Dermis microvascular lymphatic vessel endothelial cell (primary cell): ENCODE measurements at places on chromosomes 5 and 9.

GRCh38 chr5:111585946-111586345 lies 73.6 kb upstream of the STARD4 start:
- no peak for DNase-seq

DNA sequence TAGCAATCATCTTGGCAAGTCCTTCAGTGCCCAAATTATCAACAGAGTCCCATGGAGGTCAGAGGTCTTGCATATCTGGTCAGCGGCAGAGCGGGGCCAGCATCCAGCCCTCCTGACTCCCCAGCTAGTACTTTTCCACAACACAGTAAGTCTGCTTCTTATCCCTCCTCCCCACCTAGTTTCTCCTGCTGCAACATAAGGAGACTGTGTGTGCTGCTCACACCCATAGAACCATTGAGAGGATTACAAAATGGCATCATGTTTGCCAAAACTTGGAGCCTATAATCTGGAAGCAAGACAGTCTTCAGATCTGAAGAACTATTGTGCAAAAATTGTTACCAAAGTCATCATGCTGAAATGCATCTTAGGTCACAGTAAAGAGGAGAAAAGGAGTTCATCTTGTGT lies 125.8 kb upstream of the ZNF366 start:
- no peak for DNase-seq

- DNase-seq = no peak
Measured at GRCh38 chr9:128943832-128944620, 3.4 kb downstream of the DOLK start.

- DNase-seq = no peak
Measured at GRCh38 chr5:29230591-29230990, 1962.9 kb upstream of the CDH6 start.

DNA sequence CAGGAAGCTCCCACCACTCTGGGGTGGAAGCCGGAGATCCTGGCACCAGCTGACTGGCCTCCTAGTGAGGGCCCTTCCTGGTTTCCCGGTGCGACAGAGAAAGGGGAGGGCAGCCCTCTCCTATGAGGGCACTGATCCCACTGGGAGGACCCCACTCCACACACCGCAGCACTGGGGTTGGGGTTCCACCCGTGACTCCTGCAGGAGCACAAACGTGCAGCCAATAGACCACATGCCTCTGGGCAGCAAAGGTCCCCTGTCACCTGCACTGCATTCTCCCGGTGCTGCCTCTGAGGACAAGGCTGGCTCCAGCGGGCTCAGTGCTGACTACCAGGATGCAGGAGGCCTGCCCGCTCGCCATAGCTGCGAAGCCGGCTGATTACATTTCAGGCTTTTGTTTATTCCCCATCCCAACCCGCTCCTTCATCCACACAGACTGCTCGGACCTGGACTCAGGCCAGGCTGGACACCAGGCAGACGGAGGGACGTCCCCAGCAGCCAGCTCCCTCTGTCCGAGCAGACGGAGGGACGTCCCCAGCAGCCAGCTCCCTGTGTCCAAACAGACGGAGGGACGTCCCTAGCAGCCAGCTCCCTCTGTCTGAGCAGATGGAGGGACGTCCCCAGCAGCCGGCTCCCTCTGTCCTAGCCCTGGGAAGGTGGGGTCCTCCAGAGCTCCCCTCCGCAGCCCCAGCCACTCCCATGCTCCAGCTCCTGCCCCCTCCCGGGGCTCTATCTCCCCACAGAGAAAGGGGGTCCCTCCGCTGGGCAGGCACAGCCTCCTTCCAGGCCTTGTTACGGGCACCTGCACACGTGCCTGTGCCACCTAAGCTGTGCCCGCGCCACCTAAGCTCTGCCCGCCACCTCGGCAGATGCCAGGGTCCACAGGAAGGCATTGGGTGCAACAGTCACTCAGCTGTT lies 8.8 kb upstream of the CEP72 start:
- DNase-seq = no peak

DNA sequence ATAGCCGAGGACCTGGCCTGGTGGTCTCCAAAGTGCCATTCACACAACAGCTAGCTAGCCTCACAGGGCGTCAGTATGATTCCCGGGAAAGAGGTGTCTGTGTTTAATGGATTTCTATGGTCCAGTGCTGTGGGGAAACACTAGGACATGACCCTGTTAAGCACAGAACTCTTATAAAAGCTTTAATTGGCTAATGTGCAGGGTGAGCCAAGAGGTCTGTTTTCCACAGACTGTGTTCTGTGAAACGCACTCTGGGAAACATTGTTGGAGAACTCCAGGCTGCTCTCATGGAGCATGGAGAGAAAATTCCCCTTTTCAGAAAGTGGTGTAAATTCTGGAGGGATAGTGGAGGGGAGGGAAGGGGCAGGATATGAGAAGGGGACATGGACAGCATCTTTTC lies 331.4 kb downstream of the FBXL7 start:
- DNase-seq = no peak

- DNase-seq = no peak
Measured at GRCh38 chr9:117122102-117122501, 292.8 kb downstream of the ASTN2 start.

DNA sequence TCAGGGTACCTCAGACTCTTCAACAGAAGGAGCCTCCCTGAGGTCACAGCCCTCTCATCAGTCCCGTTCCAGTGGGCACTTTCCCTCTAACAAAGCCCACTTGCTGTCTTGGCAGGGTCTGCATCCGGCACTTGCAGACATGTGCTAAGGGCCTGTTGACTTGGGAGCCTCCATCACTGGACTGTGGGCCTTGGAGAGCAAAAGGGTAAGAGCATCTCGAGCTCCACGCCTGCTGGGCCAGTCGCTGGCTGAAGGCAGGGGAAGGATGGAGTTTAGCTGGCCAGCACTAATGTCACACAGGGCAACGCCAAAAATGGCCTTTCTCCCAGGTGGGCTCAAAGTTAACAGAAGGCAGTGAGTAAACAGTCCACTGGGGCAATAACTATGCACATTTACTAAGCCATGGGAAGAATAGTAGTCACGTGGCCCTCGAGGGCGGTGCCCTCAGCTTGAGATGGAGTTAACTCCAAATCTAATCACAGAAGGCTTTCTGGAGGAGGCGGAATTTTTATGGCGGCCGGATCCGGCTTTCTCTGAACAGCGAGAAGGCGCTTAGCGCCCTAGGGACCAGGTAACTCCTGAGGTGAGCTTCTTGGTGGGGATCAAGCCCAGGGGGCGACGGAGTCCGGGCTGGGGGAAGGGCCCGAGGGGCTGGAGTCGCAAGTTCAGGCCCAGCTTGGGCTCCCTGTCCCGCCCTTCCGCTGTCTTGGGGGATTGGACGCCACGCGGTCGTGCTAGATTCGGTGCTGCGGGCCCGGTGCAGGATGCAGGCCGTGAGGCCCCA lies 2.0 kb upstream of the NSD1 start:
- no peak for DNase-seq

DNA sequence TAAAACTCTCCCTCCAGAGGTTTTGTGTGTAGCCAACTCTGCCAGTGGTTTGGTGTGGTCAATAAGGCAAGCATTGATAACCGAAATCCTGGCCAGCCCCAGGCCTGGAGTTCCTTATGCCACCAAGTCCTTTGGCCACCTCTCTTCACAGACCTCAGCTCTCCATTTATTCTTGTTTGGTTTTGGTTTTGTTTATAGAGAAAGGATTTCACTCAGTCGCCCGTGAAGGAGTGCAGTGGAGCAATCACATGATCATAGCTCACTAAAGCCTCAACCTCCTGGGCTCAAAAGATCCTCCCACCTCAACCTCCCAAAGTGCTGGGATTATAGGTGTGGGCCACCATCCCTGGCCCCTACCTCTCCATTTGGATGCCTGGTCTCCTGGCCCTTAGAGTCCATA lies 55.4 kb upstream of the PPARGC1B start:
- DNase-seq = no peak

GRCh38 chr5:176979669-176980068 lies 26.9 kb downstream of the UIMC1 start:
- no peak for DNase-seq

GRCh38 chr5:114311968-114312367 lies 49.9 kb upstream of the KCNN2 start:
- no peak for DNase-seq

- DNase-seq = no peak
Measured at GRCh38 chr5:54177058-54177457, 133.3 kb downstream of the ARL15 start.

GRCh38 chr9:118829334-118829733 lies 539.9 kb downstream of the BRINP1 start:
- DNase-seq = no peak

DNA sequence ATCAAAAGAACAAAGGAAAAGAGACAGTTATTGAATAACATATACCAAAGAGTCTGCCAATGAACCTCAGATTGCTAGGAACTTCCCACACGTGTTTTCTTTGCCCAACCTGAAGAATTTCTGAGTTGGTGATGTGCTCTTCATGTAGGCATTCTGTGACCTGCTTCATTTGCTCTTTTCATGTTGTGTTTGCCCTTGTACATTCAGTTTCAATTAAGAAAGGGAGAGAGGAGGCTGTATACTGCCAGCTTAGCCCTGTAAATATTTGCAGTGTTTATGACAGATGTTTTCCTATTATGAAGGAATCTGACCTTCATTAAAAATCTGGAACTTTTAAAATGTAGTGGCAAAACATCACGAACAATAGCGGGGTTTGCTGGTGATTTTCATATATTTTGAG lies 168.5 kb downstream of the GAS1 start:
- no peak for DNase-seq

DNA sequence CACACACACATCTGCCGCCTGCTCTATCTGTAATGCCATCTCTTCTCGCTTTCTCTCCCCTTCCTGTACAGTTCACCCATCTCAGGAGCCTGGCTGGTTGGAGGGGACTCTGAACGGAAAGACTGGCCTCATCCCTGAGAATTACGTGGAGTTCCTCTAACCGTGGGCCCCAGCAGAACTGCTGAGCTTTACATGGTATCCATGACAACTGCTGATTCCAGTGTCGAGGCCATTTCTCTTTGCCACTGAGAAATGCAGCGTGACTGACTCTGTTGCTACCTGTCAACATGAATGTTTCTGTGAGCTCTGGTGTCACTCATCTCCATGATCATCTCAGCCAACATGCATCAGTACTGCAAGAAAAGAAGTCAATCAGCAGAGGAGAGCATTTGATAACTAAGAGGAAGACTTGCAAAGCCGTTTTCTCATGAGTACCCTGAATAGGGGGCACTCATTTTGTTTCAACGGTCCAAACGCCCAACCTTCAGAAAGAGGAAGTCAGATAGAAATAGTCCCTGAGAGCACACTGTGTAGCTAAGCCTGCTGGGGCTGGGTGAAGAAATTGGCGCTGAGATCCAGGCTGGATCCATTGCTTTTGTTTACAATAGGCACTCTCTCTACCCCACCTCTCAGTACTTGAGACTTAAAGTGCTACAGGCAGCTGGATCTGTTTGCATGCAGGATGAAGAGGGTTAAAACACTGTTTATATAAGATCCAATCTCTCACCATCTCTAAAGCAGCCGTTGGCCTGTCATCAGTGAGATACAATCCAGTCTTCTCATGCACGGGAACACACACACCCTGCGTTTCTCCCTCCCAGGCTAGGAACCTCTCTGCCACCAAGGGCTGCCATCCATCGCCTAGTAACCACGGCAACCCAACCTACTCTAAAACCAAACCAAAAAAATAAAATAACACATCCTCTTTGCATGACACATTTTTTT lies 180.9 kb downstream of the NR3C1 start:
- DNase-seq = peak; percentile 40

- no peak for DNase-seq
Measured at GRCh38 chr5:144332265-144332664, 161.6 kb downstream of the KCTD16 start.

- no peak for DNase-seq
Measured at GRCh38 chr5:42843675-42844292, 32.1 kb upstream of the SELENOP start.

GRCh38 chr5:91850031-91850430 lies 466.9 kb upstream of the ARRDC3 start:
- DNase-seq = no peak

DNA sequence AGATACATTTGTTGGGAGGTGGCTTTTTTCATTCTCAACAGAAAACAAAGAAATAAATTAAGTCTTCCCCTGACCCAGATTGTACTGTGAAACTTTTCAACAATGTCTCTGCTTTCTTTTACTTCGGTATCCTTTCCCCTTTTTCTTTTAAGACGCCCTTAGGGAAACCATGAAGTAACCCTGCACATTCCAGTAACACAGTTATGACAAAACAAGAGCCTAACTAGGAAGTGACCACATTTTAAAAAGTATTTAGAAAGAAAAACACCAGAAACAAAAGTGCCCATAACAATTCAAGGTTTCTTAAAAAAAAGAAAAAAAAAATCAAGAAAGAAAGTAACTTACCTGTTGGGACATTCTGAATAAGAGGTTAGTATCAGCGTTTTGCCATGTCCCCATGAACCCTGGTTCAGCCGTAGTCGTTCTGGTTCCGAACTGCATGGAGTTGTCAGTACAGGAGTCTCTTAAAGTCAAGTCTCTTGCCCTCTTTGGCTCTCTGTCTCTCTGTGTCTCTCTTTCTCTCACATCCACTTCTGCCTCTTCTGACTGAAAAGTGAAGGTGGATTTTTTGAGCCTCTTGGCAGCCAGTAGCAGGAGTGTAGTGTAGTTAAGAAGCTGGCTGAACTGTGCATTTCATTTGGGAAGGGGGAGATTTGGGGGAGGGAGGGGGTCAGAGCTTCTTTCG lies 142.9 kb downstream of the BNC2 start:
- DNase-seq = peak; percentile 13

- no peak for DNase-seq
Measured at GRCh38 chr5:171415115-171415730, 4.2 kb upstream of the FGF18 start.

DNA sequence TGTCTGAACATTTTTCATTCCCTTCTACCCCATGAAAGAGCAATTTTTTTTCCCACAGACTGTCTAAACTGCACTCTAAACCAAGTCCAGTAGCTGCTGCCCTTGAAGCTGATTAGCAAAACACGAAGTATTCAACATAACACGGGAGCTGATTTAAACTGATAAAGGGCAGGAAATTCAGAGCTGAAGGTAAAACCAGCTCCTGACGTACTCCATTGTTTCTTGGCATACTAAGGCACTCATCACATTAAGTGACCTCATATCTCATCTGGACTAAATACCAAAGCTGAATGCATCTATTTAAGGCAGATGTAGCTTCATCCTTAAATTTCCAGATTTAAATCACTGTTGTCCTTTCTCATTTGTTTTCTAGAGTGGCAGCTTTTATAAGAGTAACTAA lies 12.0 kb downstream of the GDF9 start:
- no peak for DNase-seq

DNA sequence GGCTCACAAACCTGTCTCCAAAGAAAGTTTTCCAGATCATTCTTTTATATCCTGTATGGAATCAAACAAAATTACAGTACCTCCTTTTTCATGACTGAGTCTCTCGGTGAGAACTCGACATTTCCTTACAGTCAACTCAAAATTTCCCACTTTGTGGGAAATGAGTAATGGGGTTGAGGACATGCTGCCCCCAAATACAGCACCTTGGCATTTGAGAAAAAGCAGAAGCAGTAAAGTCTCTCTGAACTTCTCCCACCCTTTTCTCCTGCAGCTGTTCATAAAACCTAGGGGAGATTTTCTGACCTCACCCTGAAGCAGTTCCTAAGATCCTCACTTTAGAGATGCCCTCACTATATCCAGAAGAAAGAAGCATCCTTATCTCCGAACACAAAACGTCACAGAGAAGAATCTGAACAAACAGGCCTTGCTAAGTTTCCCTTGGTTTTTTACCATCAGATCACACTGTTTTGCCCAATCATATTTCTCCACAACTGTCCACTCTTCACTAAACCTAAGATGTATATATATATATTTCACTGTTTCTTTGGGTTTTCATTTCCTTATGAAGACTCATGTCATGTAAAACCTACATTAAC lies 96.1 kb upstream of the APC start:
- no peak for DNase-seq

- no peak for DNase-seq
Measured at GRCh38 chr5:944992-945685, 52.5 kb downstream of the TRIP13 start.
